ENCODE measurements at places on chromosomes 16 and 17.

DNA sequence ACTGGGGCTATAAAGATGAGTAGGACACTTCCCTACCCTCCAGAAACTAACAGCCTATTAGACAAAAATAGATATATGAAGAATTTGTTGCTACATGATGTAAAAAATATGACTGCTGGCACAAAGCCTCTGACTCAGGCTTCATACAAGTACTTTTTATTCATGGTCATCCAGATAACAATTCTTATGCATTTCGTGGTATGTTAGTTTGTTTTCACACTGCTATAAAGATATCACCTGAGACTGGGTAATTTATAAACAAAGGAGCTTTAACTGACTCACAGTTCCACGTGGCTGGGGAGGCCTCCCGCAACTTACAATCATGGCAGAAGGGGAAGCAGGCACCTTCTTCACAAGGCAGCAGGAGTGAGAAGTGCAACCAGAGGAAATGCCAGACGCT lies 112.5 kb upstream of the HLF start:
- DNase-seq, result no peak

DNA sequence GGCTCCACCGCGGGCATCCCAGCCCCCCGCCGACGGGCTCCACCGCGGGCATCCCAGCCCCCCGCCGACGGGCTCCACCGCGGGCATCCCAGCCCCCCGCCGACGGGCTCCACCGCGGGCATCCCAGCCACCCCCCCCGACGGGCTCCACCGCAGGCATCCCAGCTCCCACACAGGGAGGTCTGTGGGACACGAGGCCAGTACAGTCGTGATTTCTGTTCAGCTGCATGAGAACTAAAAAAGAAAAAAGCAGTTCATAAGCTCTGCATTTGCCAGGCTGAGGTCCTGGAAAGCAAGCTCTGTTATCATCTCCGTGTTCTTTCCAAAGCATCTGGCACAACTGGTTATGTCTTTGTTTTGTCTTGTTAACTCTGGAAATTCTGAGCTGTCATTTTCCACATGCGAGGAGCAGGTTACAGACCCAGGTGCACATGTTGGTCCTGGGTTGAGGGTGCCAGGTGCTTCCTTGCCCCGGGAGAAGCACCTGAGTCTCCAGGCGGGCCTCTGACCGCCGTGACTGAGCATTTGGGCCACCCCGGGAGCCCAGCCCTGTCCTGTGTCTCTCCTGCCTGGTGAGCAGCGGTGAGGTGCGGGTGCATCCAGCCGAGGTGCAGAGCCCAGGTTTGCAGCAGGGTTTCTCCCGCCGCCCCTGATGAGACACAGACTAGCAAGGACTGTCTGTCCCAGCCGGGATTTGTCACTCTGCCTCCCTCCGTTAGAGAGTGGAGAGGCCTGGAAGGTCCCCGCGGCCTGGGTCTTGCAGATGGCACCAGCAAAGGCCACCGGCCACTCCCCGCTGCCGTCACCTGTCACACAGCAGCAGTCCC lies 9.9 kb upstream of the WFIKKN1 start:
- no peak for DNase-seq

- no peak for DNase-seq
These were observed 91.4 kb upstream of the GSE1 start for GRCh38 chr16:85521552-85522307.

- DNase-seq, result no peak
These were observed 15.7 kb upstream of the SLC35B1 start for GRCh38 chr17:49723423-49723822.

DNA sequence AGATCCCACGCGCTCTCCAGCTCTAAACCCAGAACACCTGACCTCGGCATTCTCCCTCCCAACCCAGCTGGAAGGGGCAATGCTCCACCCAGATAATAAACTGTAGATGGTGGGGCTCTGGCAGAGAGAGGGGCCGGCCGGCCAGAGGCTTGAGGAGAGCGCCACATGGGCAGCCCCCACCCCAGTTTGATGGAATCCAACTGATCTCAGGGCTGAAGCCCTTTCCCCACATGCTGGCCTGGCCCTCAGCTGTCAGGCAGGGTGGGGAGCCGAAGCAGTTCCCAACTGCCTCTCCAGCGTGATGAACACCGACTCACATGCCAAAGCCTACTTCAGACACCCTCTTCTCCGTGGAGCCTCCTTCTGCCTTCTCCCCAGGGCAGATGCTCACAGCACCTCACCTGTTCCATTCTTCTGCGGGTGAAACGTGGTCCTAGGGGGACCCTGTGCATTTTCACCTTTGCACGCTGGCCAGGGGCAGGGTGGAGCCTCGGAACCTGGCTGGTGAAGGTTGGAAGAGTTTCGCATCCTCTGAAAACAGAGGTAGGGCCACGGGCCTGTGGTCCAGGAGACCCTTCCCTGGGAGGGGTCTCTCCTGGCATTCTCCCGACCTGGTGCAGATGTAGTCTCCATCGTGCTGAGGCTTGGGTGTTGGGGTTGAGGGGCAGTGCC lies 65.7 kb upstream of the ZNF469 start:
- peak; percentile 35 for DNase-seq

DNA sequence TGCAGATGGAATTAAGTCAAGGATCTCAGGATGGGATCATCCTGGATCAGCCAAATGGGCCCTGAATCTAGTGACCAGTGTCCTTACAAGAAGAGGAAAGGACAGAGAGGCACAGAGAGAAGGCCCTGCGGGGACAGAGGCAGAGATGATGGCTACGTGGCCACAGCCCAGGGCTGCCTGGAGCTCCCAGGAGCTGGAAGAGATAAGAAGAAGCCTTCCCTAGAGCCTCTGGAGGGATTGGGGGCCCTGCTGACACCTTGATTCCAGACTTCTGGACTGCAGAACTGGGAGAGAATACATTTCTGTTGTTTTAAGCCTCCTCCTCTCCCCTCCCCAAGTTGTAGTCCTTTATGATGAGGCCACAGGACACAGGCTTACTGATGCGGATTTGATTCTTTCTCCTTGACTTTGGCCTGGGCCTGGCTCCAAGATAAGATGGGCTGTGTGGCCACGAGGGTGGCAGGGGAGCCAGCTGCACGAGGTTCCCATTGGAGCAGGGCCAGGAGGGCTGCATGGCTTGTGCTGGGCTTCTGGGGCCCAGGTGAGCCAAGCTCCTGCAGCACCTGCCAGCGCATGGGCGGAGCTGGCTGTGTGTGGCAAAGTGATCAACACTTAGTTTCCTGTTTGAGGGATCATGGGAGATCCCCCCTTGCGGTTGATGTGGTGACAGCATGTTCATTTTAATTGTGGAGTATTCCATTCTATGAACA lies 146.1 kb downstream of the IRF8 start:
- no peak for DNase-seq
